ENCODE measurements at places on chromosomes 3 and 15. TPM values are rescaled to one million over a fixed set of nuclear protein-coding genes. Genes with fewer than 3 reads are reported as not detected.

Gene HPS3
- total RNA-seq = 30.5 TPM

GRCh38 chr3:197466586-197467399, 89.0 kb downstream of the BDH1 start:
- DNase-seq = no peak

DNA sequence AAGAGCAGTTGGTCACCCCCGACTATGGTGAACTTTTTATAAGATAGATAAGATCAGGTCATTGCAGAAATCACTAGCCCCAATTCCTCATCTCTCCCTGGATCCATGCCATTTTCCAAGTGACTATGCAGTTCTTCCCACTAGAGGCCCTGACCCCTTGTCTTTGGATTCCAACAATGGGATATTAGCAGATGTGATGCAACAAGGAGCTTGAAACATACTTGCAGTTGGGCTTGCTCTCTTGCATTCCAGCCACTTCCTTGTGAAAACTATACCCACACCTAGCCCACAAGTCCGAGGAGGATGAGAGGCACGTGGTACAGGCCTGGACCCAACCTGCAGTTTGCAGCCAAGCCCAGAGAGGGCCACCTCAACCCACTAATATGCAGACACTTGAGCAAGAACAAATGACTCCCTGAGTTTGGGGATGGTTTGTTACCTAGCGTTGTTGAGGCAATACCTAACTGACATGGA, 60.6 kb downstream of the SUCLG2 start:
- DNase-seq = no peak

- DNase-seq = no peak
Measured at GRCh38 chr3:41103200-41103599, 96.1 kb upstream of the CTNNB1 start.

- DNase-seq = no peak
Measured at GRCh38 chr3:174125267-174125824, 727.8 kb downstream of the NLGN1 start.

- no peak for DNase-seq
Measured at GRCh38 chr3:13879102-13879945, 547 bp downstream of the WNT7A start.

Gene PML
- 22.3 TPM for total RNA-seq

DNA sequence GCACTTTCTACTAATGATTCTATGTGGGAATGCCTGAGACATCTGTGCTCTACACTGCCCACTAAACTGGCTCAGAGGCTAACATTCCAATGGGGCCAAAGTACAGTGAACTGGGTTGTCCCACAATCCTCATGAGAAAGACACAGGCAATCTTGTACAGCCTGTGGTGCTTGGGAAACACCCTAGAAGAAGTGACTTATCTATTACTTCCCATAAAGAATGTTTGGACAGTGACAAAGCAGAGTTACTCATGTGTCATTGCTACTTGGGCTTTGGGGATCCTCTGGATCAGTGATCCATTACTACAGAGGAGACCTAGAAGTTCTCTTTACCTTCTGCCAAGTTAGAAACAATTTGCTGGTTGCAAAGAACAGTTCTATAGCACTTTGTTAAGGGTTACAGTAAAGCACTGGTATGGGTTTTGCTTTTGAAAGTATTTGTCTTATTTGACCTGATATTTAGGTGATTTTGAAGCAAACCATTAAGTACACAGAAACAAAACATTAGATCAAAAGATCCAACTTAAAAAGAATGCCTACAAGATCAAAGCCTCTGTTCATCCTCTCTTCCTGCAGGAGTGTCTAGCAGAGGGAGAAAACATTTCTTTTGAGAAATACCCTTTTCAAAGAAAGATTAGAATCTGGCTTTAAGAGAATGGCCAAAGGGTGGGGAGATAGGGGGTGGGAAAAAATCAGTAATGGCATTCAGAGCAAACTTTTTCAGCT, 75.8 kb downstream of the CTNNB1 start:
- DNase-seq = no peak

- DNase-seq = no peak
Measured at GRCh38 chr3:12352253-12352652, 63.4 kb downstream of the PPARG start.

Data from urinary bladder (tissue), 4 donors.